ENCODE measurements at places on chromosomes 7 and 10. TPM values are rescaled to one million over a fixed set of nuclear protein-coding genes. Genes with fewer than 3 reads are reported as not detected.
A peak's percentile ranks its signal among the peaks of the same experiment; 100 is the strongest.

The ZNF727 gene
- total RNA-seq: not detected

The C10orf62 gene
- not detected for total RNA-seq

DNA sequence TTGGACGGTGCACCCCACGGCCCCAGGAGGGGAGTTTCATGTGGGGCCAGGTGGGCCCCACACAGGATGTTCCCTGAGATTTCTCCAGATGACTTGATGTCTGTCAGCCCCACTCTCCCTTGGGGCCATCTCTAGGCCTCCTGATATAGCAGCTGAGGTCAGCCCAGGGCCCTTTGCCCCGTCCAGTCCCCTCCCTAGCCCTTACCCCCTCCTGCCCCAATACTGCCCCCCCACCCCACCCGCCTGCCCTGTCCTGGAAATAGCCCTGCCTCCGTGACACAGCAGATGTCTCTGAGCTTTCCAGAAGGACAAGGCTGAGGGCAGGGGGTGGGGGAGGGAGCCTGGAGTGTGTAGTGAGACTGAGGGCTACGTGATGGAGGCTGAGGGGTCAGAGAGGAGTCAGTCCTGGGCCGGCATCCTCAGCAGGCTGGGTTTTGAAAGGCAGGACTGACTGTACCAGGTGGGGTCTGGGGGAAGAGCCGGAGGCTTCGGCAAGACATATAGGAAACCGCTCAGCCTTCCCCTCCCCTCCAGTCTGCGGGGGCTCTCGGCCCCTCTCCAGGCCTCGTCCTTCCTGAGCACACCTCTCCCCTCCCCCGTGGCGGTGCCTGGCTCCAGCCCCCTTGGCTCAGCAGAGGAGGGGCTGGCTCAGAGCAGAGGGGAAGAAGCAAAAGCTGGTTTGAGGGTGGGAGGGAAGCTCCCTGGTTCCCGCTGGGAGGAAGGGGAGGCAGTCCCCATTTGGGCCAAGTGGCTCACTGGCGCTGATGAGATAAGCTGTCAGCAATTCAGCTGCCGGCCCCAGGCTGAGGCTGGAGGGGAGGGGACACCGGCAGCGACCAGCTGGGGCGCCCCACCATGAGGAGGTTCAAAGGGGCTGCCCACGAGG lies 2.0 kb downstream of the FLNC start:
- H3K27ac ChIP-seq: peak overlapping the region; percentile 98
- peaks cover 6% of the 10 kb centered on the region for H3K36me3 ChIP-seq
- H3K4me1 ChIP-seq: peaks cover 23% of the 10 kb centered on the region
- DNase-seq: peak; percentile 86
- H3K27me3 ChIP-seq: peaks cover 21% of the 10 kb centered on the region

DNA sequence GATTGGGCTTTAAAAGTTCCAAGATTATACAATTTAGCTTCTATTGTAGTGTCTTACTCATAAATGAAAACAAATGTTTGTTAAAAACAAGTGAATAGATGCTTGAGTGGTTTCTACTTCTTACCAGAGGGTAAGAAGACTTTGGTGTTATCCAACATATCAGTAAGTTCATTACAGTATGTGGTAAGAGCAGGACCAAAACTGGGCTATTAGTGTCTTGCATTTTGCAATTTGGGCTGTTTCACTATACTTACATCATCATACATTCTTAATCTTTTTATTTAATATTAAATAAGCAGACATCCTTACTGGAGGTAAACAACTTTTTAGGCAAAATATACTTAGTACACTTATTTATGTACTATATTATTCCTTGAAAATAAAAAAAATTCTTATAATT lies 248.4 kb upstream of the HGF start:
- H3K36me3 ChIP-seq: no peaks in the 10 kb centered on the region
- peaks cover 10% of the 10 kb centered on the region for H3K4me1 ChIP-seq
- DNase-seq: no peak
- H3K4me3 ChIP-seq: no peak overlapping the region

The OPN4 gene
- not detected for total RNA-seq

DNA sequence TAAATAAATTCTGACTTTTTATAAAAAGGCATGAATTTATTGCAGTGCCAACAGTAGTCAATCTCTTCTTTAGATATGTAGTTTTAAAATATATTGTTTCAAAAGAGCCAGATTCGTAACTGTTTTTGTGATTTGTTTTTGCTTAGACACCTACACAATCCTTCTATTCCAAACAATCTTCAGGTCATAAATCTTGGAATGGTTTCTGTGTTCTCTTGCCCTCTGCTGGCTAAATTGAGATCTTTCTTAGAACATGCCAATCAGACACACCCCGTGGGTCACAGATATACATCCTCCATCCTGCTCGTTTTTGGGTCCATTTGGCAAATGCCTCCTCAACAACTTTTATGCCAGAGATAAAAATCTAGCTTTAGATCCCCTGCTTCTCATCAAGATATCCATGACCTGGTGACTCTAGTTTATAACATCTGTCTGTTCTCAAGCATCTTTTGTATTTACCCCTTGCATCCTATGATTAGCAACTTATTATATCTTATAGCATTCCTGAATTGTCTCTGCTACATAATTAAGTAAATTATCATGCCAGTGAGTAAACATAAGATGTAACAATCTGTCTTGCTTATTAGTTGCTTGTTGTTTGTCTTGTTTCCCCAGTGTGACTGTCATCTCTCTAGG lies 35.3 kb upstream of the IFRD1 start:
- no peak overlapping the region for H3K27ac ChIP-seq
- H3K4me1 ChIP-seq: no peaks in the 10 kb centered on the region
- no peak for DNase-seq

DNA sequence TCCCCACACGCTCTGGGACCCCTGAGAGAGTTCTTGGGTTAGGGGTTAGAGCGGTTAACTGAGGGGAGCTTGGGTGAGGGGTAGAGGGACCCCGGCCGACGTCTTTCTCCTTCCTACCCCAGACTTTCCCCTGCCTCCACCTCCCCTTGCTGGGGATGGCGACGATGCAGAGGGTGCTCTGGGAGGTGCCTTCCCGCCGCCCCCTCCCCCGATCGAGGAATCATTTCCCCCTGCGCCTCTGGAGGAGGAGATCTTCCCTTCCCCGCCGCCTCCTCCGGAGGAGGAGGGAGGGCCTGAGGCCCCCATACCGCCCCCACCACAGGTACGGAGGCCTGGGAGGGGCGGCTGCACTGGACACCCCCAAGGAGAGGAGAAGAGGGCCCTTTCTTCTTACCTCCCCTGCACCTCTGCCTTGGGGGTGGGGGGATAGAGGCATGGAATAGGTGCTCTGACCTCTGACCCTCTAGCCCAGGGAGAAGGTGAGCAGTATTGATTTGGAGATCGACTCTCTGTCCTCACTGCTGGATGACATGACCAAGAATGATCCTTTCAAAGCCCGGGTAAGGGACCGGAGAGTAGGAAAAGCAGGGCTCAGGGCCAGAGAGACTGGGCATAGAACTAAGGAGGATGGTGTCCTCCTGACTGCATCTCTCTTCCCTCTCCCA lies 1.1 kb downstream of the ZYX start:
- H3K36me3 ChIP-seq: no peaks in the 10 kb centered on the region
- peaks cover 13% of the 10 kb centered on the region for H3K4me1 ChIP-seq
- no peak overlapping the region for H3K27ac ChIP-seq
- peak overlapping the region; percentile 79 for H3K4me3 ChIP-seq

GRCh38 chr7:1555046-1555812 lies 776 bp downstream of the TMEM184A start:
- peak; percentile 85 for DNase-seq
- peaks cover 12% of the 10 kb centered on the region for H3K4me1 ChIP-seq
- peak overlapping the region; percentile 52 for H3K4me3 ChIP-seq

The WEE2 gene
- not detected for total RNA-seq

DNA sequence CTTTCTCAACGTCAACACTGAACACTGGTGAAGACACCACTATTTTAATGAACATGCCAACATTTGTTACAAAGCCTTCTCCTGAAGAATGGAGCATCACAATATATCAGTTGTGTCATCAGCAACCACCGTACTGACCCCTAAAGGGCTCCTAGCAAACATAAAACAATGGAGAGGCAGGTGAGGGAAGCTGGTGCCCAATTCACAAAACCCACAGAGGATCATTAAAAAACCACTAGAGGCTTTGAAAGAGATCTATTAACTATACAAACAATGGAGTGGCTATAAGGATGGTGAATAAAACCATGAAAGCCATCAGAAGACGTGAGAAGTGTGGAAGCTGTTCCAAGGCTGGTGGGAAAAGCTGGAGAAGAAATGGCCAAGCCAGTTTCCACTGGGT lies 150.8 kb downstream of the FAM107B start:
- H3K4me1 ChIP-seq: peaks cover 25% of the 10 kb centered on the region
- H3K27ac ChIP-seq: no peak overlapping the region
- H3K36me3 ChIP-seq: peaks cover 7% of the 10 kb centered on the region
- no peak overlapping the region for H3K4me3 ChIP-seq
- H3K27me3 ChIP-seq: peaks cover 5% of the 10 kb centered on the region

Measured in glutamatergic neuron (in vitro differentiated cells).